ENCODE measurements at places on chromosomes 16 and 17.

GRCh38 chr17:49198211-49198610, 12.2 kb downstream of the GNGT2 start:
- DNase-seq, result no peak

DNA sequence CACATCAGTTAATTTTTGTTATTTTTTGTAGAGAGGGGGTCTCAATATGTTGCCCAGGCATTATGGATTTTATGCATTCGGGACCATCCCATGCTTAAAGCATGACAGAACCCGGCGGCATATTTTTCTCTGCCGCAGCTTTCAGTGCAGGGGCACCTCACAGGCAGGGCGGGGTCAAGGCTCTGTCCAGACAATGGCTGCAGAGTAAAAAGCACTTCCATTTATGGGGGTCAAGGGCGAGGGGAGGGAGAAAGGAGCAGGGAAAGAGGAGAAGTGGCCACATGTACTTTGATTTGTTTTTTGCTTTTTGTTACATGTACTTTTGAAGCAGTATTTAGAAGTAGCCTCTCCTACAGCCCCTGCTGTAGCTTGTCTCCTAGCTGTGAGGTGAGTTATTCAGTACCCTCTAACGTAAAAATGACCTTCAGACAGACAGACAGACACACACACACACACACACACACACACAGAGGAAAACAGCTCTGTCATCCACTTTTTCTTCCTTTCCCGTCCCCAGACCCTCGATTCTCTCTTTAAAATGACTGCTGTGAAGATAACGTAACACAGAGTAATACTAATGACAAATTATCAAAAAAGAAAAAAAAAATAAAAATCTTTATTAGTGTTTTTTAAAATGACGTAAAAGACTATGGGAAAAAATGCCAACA, 856 bp upstream of the SCPEP1 start:
- DNase-seq, result no peak

DNA sequence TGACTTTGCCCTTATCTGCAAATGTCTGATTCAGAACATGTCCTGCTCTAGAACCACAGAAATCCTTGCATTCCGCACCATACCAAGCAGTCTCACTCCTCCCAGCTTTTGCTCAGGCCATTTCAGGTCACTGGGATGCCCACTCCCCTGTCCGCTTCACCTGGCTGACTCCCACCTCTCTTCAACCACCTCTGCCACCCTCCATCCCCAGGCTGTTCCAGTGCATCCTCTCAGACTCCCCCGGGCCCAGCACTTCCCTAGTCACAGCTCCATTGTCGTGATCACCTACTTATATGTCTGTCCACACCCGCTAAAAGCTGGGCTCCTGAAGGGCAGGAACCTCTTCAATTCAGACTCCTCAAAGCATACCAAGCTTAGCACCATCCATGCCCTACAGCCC, 58.4 kb upstream of the CDH5 start:
- no peak for DNase-seq

DNA sequence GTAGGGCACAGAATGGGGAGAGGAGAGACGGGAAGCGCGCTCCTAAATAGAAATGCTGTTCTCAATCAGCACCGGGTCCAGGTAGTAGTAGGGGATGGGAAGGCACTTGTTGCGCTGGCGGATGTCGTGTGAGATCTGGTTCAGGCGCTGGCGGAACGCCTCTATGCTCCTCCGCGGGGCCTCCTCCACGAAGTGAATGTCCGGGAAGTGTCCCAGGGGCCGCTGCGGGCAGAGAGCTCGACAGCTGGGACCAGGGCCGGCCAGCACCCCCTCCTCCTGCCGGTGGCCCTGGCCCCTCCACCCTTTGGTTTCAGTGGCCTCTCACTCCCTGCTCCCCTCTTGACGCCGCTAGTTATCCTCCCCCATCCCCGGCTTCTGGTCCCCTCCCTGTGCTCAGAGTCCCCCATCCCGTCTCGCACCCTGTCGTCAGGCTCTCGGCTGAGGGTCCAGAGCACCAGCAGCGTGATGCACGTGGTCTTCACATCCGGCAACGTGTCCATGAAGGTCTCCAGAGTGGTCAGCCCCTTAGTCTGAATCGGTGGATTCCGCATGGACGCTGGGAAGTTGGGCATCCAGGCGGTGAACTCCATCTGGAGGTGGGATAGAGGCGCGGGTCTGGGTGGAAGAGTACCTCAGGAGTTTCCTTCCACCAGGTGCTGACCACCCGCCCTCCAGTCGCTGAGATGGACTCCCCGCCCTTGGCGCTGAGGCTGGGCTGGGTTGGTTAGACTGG, 14.6 kb downstream of the ALOX12B start:
- no peak for DNase-seq

GRCh38 chr16:83689385-83689831, 118.4 kb upstream of the HSBP1 start:
- no peak for DNase-seq

Measured in activated T-helper 2 cell treated with anti-CD3 and anti-CD28 coated beads, Interferon-gamma antibody, Interleukin-2, Interleukin-4, amounts not matched to agents 10 μg/mL and 5 μg/mL and 100 μg/mL, durations not matched to agents 14 hours and 24 hours and 36 hours (primary cell).